ENCODE measurements at places on chromosomes 4 and X.

DNA sequence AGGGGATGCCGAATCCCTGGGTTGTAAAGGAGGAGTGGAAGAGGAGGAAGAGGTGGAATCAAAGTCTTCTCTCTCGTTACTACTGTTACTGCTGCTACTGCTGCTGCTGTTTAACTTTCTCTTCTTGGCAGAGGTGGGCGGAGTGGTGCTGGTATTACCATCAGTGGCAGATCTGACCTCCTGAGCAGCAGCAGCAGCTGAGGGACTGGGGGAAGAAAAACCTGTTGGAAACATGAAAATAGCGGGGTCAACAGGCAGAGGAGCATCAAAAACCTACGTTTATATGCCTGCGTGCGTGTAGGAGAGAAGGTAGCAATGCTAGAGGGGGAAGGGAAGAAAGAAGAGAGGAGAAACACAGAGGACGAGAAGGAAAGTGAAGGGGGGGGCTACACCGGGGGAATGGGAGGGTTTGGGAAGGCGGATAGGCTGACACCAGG is 339 bp downstream of the CUL4B start:
- DNase-seq: no peak

- DNase-seq: no peak
Observed at GRCh38 chr4:122702939-122703338, 29.6 kb upstream of the BBS12 start.

- no peak for DNase-seq
Observed at GRCh38 chrX:9988762-9989161, 21.6 kb downstream of the CLDN34 start.

DNA sequence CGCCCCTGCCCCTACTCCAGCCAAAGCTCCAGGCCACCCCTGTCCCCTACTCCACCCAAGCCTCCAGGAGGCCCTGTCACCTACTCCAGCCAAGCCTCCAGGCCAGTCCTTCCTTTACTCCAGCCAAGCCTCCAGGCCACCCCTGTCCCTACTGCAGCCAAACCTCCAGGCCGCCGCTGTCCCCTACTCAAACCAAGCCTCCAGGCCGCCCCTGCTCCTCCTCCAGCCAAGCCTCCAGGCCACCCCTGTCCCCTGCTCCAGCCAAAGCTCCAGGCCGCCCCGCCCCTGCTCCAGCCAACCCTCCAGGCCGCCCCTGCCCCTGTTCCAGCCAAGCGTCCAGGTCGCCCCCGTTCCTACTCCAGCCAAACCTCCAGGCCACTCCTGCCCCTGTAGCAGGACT is 5.1 kb upstream of the ASMT start:
- DNase-seq: no peak

GRCh38 chr4:109588176-109588575 is 28.1 kb downstream of the MCUB start:
- DNase-seq: no peak

GRCh38 chr4:108601106-108601505 is 19.3 kb upstream of the RPL34 start:
- no peak for DNase-seq

DNA sequence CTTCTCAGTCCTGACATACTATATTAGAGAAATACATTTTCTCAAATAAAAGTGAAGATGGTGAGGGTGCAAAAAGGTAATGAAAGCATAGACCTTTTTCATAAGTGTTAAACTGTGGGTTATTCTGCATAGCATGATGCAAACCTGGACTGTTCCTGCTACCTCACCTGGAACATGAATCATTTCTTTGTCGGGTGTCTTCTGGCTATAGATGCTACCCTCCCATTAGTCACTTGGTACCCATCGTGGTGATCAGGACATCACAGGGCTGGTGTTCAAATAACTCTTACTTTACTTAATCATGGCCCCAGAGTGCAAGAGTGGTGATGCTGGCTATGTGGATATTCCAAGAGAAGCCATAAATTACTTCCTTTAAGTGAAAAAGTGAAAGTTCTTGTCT is 264.7 kb upstream of the AGA start:
- DNase-seq: no peak

DNA sequence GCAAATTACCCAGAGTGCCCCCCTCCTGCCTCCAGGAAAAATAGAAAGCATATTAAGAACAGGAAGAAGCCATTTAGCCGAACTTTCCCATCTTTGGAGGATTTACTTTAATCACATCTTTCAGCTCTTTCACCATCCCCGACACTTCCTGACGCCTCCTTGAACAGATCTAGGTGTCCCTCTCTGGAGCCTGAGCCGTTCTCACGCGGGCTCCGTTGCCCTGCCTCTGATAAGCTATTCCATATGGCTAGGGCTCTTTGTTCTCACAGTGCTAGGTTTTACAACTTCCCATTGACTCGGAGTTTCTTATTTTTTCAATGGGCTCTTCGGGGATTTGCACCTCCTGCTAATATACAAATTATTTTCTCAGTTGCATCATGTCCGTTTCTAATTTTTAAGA is 82.1 kb upstream of the GPC4 start:
- no peak for DNase-seq

- no peak for DNase-seq
Observed at GRCh38 chrX:24703185-24703494, 9.4 kb downstream of the POLA1 start.

All from H1 (cell line).